ENCODE measurements at places on chromosomes 6 and 20.
A peak's percentile ranks its signal among the peaks of the same experiment; 100 is the strongest.

GRCh38 chr20:62832212-62832922 is 15.5 kb downstream of the COL9A3 start:
- no peak for DNase-seq

DNA sequence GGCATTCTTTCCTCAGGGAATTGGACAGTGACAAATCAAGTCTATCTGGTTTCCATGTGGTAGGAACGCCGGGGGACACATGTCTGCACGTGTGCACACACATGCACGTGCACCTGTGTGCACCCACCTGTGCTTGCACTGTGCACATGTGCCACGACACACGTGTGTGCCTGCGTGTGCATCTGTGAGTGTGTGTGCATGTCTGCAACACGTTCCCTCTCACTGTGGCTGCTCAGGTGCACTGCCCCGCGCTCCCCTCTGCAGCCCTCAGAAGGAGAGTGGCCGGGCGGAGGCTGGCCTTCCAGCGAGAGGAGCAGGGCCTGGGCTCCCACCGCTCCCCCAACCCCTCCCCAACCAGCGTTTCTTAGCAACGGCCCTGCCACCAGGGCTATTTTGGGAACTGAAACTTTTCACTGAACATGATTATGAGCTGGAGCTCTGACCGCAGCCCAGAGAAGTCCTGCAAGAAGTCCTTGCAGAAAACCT is 147.8 kb downstream of the PHACTR3 start:
- no peak for DNase-seq

DNA sequence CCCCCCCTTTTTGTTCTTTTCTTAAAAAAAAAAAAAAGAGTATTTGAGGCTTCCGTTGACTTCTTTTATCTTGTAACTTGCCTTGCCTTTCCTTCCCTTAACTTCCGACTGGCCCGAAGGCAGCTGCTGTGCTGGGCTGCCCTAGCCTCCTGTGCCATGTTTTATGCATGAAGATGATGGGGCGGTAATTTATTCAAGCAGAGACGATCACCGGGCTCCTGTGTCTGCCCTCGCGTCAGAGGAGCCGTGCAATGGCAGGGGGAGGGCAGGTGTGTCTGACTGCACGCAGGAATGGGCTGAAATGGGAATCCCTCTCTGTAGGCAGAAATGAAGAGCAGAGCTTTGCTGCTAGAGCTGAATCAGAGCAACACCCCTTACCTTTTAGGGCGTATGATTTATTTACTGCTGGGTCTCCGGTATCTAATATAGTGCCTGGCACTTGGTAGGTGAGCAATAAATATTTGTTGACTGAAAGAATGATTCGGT is 106.3 kb upstream of the RIPOR2 start:
- peak; percentile 12 for DNase-seq

- no peak for DNase-seq
These were observed 8.2 kb downstream of the HLA-DRA start for GRCh38 chr6:32447932-32448331.

DNA sequence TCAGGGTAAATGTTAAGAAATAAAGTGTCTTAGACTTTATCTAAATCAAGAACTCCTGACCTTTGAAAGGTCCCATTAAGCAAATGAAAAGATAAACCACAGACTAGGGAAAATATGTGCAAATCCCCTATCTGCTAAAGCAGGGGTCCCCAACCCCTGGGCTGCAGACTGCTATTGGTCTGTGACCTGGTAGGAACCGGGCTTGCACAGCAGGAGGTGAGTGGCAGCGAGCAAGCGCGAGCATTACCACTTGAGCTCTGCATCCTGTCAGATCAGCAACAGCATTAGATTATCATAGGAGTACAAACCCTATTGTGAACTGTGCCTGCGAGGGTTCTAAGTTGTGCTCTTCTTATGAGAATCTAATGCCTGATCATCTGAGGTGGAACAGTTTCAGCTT is 42.4 kb downstream of the LCA5 start:
- DNase-seq = no peak

DNA sequence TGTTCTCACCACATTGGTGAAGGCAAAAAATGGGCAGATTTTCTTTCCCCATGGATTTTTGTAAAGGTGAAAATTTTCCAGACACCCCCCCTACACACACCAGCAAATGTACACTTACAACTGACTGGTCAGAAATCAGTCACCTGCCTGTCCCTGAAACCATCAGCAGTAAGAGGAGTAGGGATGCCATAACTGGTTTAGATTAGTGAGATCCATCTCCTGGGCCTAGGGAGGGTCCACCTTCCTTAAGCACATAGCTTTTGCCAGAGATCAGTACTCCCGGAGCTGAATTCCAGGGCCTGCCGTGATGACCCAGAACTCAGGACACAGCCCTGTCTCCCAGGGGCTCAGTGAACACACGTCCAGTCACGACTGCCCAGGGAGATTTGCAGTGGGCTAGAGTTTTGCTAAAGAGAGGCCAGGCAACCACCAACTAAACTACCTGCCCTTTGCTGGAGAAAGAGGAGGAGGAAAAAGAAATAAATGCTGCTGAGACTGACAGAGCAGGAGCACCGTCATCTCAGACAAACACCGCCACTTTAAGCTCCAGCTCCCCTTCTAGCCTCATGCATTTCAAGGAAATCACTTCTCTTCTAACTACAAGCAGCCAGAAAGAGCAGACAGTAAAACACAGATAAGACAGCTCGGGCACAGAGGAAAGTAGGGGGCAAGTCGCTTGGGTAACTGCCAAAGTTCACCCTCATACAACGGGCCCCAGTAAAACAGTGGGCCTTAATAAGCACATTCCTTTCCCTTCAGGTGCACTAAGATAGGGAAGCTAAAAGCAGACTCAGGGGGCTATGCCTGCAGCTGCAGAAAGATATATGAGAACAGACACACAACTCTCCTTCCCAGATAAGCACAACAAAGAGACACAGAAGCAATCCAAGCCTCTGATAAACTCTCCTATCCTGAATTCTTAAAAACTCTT is 82.6 kb upstream of the SPTLC3 start:
- no peak for DNase-seq

GRCh38 chr6:107661291-107661690 is 162.8 kb downstream of the SCML4 start:
- DNase-seq = no peak

GRCh38 chr6:168319279-168320111 is at the start of gene DACT2:
DACT2 (minus strand) TSS chr6:168319777; CDS start chr6:168319633, 144 bp downstream.
- no peak for DNase-seq

GRCh38 chr6:131107151-131107550 is 28.1 kb upstream of the AKAP7 start:
- DNase-seq = no peak

DNA sequence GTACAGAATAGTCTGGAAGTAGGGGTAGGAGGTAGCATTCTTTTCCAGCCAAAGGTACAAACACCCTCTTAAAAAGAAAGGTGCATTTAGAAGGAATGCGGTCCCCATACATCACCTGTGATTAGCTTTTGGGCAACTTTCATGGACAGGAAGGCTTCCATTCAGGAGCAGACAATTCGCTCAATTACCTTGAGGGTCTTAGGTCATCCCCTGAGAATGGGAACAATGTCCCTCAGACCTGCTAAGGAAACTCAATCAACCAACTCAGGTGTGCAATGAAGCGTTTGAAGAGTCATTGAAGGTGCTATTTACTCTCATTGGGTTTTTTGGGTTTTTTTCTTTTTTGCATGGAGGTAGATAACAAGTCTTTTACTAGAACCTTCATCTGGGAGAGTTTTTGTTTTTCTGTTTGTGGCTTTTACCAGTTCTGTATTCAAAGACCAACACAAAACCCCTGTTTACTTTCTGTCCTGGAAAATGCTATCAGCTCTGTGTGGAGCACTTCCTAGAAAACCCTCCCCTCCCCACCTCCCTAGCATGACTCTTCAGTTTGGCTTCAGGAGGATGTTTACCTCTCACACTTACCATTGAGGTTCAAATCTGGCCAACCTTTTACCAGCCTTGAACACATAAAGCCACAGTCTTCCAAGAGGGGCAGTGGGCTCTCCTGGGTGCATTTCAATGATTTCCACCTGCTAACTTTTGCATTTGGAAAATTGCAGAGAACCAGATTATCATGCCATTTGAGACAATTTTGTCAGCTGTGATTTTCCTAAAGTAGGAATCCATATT is 271.2 kb upstream of the PRDM1 start:
- no peak for DNase-seq

DNA sequence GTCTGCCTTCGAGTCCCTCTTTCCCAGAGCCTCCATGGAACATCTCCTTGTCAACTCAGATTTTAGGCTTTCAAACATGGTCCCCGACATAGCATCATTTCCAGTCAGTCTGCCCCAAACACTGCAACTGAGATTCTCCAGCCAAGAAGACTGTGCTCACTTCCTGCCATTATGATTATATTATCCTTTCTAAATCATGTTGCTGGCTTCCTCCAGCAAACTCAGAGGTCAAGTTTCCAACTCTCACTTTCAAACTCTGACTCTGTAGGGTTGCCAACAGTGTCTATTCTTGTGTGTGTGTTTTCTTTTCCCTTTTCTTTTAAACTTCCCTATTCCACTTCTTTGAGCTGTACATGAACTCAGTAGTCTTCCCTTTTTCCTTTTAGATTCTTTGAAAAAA is 61.2 kb upstream of the TRAF3IP2 start:
- DNase-seq = no peak

- no peak for DNase-seq
These were observed 210.0 kb upstream of the SNX9 start for GRCh38 chr6:157613011-157613522.

DNA sequence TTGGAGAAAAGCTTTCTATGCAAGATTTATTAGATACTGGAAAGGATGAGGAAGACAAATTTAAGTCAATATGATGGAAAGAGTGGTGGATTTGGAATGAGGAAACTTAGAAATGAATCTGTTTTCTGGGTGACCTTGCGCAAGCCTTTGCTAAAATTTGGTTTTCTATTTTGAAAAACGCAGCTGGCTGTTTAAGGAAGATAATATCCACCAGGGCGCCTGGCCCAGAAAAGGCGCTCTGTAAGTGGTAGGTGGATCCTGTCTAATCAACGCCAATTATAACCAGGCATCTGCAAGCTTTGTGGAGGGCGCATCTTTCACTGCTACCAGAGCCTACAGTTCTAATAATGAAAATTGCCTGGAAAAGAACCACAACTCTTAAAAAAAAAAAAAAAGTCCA is 398 bp upstream of the SPATS1 start:
- no peak for DNase-seq

Data from activated naive CD4-positive, alpha-beta T cell (primary cell).